ENCODE measurements at places on chromosomes 6 and 20.

- DNase-seq: peak; percentile 87
Measured at GRCh38 chr20:32439132-32439829, 81.2 kb downstream of the ASXL1 start.

DNA sequence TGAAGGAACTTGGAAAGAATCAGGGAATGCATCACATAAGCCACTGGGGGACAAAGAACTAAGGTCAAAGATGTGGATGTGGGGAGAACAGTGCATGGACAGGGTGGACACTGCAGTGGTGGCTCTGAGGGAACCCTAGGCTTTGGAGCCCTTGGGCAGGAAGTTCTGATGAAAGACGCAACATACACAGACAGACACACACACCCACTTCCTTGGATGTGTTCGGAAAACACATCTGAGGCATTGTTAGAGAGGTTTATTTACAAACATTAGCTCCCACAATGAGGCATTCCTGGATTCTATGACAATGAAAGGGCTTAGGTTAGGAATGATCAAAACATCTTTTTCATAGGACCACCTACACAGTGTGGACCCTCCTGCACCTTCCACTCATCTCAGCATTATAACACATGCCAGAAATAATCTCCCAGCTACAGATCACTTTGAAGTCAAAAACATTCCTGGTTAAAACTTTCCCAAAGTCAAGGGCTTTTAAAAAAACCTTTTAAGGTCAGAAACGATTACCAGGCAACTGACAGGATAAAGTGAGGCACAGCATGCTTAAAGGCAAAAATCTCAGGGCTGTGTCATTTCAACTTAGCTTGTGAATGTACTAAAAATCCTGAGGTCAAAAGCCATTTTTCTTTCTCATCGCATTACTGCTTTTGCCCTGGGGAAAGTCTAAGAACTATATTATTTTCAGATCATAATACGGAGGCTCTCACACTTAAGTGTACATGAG, 6.4 kb upstream of the METTL24 start:
- no peak for DNase-seq

- DNase-seq: no peak
Measured at GRCh38 chr6:4668271-4669179, 107.7 kb upstream of the CDYL start.

- DNase-seq: no peak
Measured at GRCh38 chr20:60326821-60327220, 368.6 kb downstream of the CDH26 start.

DNA sequence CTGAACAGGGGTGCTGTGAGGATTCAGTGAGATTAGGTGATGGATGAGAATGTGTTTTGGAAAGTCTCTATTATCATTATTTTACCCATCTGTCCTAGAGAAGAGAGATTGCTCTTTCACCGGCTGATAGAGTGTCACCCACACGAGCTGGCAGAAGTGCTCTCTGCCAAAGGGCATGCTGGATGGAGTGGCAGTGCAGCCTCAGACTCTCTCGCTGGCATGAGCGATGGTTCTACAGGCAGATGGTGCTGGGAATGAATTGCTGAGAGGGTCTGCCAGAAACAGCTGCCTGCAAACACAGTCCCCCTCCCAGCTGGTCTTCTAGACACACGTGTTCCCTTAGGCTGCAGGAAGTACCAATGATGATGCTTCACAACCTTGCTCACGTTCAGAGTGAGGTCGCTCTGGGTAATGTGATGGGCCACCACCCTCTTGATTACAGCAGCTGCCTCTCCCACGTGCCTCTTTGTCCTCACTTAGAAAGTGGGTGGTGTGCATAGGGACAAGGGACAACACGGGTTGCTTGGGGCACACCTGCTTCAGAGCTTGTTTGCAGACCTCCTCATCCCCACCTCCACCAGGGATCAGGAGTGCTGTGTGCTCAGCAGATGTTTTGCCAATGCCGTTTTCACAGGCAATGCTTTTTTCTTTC, 84.7 kb downstream of the FOXA2 start:
- no peak for DNase-seq

GRCh38 chr6:163994566-163994965, 580.0 kb downstream of the QKI start:
- no peak for DNase-seq

GRCh38 chr6:47161176-47161687, 119.1 kb upstream of the ADGRF1 start:
- no peak for DNase-seq

DNA sequence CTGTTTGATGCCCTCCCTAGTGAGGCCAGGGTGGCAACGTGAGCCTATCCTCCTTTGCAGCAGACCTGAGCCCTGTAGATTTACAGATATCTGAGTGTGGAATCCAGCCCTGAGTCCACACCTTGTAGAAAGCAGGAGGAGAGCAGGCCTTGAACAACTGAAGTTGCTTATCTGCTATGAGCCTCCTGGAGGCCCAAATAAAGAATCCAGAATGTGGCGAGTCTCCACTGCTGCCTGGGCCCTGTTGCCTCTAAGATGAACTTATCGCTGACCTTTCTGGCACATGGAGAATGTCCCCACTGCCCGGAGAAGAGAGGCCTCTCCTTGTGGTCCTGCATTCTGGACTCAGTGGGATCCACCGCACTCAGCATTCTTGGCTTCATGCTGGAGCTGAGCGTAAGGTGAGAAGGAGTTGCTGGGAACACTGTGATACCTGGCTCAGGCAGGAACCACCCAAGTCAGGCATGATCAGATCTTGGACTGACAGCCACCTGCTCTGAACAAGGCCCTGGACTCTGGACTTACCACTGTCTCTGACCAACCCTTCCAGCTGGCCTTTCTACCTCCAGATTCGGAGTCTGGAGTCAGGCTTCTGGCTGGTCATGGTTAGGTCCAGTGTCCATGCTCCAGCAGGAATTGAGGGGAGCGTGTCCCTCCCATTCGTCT, 5.8 kb upstream of the MANBAL start:
- DNase-seq: no peak

- no peak for DNase-seq
Measured at GRCh38 chr6:33693186-33694105, 18.1 kb downstream of the UQCC2 start.

DNA sequence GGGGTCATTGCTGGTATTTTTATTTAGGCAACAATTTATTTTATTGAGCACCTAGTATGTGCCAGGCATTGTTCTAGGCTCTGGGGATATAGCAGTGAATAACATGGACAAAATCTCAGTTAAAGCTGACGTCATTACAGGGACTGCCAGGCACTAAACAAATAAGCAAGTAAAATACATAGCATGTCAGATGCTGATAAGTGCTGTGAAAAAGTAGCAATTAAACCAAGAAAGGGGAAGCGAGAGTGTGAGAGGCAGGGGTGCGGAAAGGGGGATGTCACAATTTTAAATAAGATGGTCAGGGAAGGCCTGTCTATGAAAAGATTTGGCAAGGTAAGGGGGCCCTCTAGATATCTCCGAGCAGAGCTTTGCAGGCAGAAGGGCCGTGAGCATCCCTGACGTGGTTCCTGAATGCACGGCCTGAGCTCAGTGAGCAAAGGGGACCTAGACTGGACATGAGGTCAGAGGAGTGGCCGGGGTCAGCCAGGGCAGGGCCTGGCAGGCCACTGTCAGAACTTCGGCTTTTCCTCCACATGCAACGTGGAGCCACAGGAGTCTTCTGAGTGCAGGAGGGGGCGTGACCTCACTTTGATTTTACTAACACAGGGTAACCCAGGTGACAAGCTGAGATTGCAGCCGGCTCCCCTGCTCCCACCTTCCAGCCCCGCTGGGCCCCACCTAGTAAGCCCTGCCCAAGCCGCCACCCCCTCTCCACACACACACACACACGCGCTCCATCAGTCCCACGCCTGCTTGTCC, 24.2 kb upstream of the SIRPA start:
- DNase-seq: no peak

Measured in fibroblast of skin of abdomen (primary cell).